ENCODE measurements at places on chromosomes 11 and 22. TPM values are rescaled to one million over a fixed set of nuclear protein-coding genes. Genes with fewer than 3 reads are reported as not detected.

Gene APOBEC3C
- total RNA-seq = 27.8 TPM

Gene SGSM1
- 2.9 TPM for total RNA-seq

Gene FERMT3
- total RNA-seq = 92.0 TPM

Gene OR51E2
- total RNA-seq = not detected

Gene TAGLN
- total RNA-seq = 297 TPM

- no peak for DNase-seq
Observed at GRCh38 chr11:3152471-3153110, 12.5 kb downstream of the OSBPL5 start.

- DNase-seq = no peak
Observed at GRCh38 chr11:114302663-114303062, 6.5 kb downstream of the NNMT start.

DNA sequence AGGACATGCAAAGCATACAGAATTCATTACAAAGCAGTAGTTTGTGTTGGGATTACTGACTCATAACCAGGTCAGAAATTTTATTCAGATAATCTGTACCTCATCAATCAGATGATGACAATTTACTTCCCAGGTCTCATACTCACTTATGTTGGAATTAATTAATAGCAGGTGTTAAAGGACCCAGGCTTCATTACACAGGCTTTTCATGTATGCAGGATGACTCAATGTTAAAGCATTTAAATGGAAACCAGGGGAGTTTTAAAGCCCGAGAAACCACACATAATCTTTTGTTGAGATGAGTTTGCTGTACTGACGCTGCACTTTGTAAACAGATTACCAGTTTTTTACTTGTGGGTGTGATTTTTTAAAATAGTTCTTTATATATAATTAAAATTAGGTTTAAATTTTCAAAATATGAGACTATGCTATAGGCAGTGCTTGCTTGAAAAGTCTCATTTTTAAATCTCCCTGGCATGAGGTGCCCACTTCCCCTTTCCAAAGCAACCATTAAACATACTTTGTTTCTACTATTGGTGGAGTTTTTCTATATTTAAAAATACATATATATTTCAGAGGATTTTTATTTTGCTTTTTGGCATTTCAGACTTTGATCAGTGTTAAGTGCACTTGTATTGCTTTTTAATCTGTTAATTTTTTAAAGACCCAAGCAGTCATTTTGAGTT is 41.0 kb downstream of the CEP57 start:
- DNase-seq = no peak

GRCh38 chr22:30731658-30732057 is 37.0 kb downstream of the OSBP2 start:
- DNase-seq = no peak
